ENCODE measurements at places on chromosomes 5 and 9.

- no peak for DNase-seq
Measured at GRCh38 chr5:912280-913091, 19.8 kb downstream of the TRIP13 start.

DNA sequence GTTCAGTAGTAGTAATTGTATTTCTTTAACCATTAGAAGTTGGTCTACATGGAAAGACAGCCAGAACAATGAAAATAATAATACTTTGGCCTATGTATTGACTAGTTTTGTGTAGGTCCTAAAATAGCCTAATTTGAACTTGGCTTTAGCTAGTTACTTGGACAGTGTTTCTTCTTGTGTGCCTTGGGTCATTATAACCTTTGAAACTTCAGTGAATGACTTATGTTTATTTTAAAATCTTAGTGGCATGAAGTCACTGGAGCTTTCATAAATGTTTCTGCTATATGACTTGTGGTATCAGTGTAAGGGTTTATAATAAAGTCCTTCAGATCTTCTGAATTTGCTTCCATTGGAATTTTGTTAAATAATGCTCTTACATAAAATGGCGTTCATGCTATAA lies 2.6 kb upstream of the FAM120AOS start:
- no peak for DNase-seq

DNA sequence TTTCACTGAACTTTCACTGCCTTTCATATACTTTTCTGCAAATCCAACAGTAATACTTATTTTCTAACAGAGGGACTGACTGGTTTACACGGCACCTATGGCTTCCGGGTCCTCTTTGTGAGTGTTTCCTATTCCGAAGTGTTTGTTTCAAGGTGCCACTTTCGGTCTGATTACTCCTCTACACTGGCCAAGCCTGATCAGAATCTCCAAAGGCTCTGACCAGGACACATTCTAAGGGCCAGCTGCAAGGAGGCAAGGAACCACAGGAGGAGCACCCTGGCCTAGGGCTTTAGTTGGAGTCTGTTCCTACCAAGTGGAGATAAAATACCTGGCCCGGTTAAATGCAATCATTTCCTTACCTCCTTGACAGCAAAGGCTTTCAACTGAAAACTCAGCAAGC lies 132.1 kb downstream of the GLIS3 start:
- DNase-seq = no peak

GRCh38 chr9:17752021-17752420 lies 173.2 kb downstream of the SH3GL2 start:
- no peak for DNase-seq

DNA sequence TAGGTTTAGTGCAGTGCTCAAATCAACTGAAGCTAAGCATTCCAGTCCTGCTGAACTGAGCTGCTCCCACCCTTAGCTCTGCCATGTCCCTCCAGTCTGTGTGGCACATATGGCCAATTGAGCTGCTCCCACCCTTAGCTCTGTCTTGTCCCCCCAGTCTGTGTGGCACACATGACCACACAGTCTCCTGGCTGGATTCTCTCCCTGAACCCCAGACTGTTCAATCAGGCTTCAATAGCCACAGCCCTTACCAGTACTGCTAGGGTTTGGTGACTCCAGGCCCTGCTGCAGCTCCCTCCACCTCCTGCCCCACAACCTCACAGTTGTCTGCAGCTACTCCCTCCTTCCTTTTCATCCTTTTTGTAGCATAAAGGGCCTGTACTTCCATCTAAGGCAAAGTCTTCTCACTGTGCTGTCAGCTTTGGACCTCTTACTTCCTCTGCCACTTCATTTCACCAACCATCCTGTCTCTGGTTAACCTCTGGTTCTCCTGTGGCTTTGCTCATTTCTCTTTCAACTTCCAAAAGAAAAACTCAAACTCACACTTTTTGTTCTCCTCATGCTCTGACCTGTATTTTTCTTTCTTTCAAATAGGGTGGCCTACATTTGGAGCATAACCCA lies 50.8 kb downstream of the ADAMTS12 start:
- DNase-seq = no peak

- no peak for DNase-seq
Measured at GRCh38 chr5:131587541-131587940, 47.5 kb downstream of the RAPGEF6 start.

DNA sequence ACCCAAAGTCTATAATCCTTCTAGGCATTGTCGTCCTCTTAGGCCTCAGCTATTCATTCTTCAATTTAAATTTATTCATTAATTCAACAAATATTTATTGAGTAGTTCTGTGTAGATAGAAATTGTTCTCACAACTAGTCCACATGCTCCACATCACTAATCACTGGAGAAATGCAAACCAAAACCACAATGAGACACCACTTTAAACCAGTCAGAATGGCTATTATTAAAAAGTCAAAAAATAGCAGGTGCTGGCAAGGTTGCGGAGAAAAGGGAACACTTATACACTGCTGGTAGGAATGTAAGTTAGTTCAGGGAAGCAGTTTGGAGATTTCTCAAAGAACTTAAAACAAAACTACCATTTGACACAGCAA lies 51.1 kb upstream of the TNFSF15 start:
- DNase-seq = no peak

DNA sequence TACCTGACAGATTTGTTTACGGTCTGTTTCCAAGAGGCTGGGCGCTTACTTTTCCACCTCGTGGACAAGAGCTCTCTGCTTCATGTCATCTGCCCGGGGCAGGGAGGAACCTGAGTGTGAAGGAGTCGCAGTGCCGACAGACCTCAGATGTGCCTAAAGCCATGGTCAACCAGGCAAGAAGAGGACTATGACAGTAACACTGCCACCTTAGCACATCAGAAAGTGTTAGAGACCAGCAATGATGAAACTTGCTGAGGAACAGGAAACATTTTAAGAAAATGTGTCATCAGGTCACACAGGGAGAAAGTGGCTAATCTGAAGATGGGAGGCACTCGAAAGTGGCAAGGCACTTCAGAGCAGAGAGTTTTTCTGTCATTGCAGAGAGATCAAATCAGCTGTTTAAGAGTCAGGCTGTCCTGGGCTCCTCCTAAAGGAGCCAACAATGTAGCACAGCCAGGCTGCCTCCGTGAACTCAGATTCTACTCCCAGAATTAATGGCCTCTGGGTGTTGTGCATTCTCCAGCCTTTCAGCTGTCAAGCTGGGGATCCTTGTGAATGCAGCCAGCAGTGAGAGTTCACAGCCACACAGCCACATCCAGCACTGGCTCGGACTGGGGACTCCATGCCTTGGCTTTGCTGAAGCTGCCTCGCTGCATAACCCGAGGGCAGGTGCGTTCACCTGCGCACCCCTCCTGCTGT lies 94.6 kb downstream of the RAPGEF1 start:
- DNase-seq = no peak

- no peak for DNase-seq
Measured at GRCh38 chr9:119884438-119884837, 515.2 kb upstream of the BRINP1 start.

- DNase-seq = no peak
Measured at GRCh38 chr5:55857247-55857640, 6.1 kb downstream of the IL31RA start.

GRCh38 chr9:136604823-136605525 lies 57.7 kb upstream of the EGFL7 start:
- DNase-seq = no peak

DNA sequence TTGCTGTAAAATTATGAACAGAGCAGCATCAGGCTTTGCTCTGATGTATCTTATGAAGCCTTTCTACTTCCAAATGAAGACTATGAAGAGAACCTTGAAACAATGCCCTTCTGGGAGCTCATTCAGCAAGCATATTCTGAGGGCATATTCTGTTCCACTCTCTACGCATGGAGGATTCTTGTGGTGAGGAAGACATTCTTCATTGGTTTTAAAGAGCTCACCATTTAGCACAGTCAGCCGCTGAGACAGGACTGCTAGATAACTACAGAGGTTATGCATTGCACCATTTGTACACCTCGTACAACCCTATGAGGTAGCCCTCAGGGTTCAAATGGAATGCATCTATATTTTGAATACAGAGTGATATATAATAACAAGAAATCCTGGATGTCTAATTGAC lies 61.0 kb downstream of the INVS start:
- DNase-seq = no peak

GRCh38 chr5:40436535-40437237 lies 243.0 kb upstream of the PTGER4 start:
- no peak for DNase-seq

DNA sequence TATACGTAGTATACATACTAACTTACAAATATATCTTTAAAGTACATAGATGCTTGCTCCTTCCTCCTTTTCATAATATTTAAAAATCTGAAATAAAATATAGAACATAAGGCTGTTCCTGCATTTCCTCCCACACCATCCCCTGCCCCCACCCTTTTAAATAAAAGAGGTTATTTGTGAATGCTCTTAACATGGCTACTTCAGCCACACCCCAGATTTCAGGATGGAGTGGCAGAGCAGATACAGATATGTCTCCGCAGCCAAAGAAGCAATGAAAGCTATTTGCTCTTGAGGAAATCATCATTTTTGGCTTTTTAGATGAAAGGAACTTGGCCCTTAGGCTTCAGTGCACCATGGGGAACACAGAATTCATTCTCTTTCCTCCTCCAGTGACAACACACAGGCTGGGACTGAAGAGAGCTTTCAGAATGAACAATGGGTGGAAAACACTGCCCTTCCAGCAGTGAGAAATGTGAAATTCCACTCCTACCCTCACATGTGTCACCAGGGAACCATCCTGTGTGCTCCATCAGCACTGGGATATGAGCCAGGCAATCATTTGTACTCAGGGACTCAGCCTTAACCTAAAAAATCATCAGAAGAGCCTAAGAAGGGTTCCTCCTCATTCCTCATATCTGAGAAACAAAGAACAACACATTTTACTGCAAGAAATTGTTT lies 134.3 kb downstream of the PPP2R2B start:
- DNase-seq = no peak

DNA sequence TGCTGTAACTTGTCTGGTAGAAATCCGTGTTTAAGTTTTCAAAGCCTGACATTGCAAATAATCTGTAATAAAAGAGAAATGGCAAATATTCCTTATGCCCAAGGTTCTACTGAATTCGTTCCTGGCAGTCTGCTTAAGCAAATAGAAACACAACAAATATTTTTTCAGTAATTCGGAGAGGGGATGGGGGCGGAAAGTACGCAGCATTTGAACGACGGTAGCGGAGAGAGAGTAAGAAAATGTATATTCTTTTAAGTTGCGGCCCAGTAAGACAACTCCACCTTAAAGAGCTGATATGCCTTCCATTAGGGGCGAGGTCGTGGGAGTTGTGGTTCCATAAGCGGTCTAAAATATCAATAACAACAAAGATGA lies 569 bp downstream of the YIPF5 start:
- no peak for DNase-seq

- no peak for DNase-seq
Measured at GRCh38 chr9:93058355-93059010, at the start of gene SUSD3. Gene SUSD3, plus strand, starts transcription at chr9:93058701. Its CDS starts 42 bp downstream, at chr9:93058743.

- DNase-seq = no peak
Measured at GRCh38 chr9:116059466-116059865, 94.1 kb upstream of the PAPPA start.
